Activated naive CD8-positive, alpha-beta T cell treated with anti-CD3 and anti-CD28 coated beads, Interleukin-2, amount 10 ng/mL, durations not matched to agents 7 days and 5 days (primary cell): ENCODE measurements at places on chromosomes 13 and 19.
A peak's percentile ranks its signal among the peaks of the same experiment; 100 is the strongest.

DNA sequence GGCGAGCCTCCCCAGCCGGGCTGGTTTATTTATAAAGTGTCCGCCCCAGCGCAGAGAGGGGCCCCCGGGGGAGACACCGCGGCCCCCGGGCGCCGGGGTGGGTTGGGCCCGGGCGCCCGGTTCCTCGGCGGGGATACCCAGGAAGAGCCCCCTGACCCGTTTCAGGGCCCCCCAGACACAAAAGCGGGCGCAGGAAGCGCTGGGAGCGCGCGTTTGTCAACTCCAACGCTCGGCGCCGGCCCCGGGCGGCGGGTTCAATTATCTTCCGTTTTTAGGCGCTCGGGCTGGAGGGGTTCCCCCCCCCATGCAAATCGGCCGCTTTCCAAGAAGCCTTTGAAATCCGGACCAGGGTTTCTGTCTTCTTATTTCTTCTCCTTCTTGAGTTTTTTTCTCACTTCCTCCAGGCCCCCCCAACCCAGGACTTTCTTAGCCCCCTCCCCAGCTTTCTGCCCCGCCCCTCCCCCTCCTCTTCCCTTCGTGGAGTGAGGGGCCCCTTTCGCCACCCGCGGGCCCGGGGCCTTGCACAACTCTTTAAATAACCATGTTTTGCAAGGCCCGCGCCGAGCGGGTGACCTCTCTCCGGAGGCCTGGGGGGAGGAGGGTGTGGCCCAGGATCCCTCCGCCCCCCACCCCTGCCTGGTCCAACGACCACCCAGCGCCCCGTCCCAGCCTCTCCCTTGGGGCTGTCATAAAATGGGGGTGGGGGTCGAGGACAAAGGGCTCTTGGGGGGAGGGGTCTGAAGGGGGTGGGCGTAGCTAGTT is 935 bp downstream of the ARID3A start:
- DNase-seq = peak; percentile 71

DNA sequence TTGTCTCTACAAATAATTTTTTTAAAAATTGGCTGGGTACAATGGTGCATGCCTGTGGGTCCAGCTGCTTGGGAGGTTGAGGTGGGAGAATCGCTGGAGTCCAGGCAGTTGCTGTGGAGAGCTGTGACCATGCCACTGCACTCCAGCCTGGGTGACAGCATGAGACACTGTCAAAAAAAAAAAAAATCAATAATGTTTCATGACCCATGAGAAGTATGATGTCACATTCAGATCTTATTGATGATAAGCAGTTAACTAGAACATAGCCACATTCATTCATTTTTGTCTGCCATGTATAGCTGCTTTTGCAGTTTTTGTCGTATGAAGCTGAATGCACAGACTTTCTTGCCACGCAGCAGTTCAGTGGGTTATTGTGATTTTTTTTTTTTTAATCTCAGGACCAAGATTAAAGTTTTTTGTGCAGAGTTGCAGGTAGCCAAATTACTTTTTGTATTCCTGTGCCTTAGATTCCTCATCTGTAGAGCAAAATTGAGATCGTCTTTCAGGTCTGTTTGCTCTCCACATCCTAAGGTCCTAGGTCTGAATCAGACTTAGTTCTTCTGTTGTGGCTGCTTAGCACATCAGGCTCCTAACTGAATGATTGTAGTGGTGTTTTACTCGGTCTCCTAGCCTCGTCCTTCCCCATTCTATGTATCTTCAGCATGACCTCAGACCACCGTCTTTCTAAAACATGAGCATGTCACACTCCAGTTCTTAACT is 145.2 kb downstream of the GGACT start:
- no peak for DNase-seq

GRCh38 chr13:68597641-68598040 is 1367.5 kb upstream of the PCDH9 start:
- no peak for DNase-seq

DNA sequence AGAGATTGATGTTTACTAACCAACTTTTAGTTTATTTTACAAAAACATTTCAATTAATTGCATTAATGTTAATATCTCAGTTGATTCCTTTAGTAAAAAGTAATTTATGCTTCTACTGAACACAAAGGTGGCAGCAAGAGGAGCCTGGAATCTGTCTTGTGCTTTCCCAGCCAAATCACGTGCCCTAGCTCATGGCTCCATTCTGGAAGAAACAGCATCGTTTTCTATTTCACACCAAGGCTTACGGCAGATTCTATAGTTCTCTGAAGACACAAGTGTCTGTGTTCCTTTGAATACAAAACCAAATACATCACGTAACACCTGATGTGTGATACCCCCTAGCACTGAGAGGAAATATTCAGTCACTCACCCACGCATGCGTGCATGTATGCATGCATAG is 346.1 kb upstream of the MIR17HG start:
- DNase-seq = no peak

DNA sequence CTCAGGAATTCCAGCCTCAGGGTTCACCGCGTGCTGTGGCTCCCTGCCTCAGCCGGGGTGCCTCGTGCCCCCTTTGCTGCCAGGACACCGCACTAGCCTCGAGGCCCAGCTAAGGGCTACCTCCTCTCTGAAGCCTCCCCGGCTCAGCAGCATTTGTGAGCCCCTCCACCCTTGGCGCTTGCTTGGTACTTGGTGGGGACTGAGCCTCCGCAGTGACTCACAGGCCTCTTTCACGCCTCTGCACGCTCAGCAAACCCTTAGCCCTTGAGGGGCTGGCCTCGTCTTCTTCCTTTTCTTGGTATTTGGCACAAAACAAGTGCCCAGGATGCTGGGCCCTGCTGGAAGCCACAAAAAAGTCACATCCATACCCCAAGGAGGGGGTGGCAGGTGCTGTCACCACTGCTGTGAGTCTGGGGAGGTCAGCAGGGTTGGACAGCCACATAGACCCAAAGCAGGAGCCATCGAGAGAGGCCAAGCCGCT is 85.4 kb upstream of the TM9SF2 start:
- DNase-seq = no peak

GRCh38 chr13:93180356-93180969 is 46.1 kb upstream of the GPC6 start:
- DNase-seq = no peak

GRCh38 chr13:33053397-33054066 is 37.3 kb downstream of the KL start:
- DNase-seq = no peak
